GOT3 (cell line): ENCODE measurements at places on chromosomes 16 and 17.

DNA sequence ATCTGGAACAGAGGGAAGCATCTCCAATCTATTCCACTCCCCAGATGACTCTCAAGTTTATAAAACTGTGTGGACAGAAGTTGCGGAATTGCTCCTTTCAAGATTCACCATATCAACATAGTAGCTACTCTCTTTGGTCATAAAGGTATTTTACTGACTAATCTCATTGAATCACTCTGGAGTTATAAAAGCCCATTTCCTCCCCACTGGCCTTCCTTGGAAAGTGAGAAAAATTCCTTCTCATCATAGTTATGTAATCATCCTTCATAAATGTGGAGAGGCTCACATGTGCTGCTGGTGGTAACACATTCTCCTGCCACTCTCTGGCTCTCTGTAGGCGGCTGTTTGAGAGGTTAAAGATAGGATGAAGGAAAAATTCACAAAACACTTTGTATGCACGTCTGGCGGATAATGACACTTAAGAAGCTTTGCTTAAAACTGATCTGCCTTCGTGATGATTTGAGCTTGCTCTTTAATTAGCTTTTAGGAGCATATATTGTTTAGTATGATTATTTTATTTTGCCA lies 1034.0 kb upstream of the EEF2KMT start:
- no peak for DNase-seq

DNA sequence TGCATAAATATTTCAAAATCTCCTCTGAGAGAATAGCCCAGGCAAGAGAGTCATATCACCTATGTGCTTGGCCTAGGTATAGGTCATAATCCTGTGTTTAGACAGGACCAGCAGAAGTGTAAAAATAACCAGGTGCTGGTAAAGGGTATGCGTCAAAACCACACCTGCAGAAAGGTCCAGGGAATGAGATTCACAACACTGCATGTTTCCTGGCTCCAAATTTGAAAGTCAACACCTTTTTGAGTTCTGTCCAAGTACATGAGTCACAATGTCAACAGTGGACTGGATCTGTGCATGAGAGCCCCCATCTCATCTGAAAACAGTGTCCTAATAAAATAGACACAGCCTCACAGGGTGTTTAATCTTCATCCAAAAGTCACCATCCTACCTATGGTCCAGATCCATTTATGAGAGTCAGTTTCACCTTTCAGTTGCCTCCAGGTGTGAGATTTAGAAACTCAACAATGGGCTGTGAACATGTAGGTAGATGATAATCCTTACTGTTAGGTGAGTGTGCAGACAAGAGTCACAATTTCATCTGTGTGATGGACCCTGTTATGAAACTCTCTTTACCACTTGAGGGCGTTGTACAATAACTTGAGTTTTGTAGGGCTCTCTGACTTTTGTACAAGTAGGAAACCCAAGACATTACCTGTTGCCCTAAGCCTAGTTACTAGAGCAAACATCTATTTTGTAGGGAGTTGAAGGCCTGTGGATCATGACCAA lies 2100.7 kb downstream of the TP53TG3F start:
- no peak for DNase-seq

DNA sequence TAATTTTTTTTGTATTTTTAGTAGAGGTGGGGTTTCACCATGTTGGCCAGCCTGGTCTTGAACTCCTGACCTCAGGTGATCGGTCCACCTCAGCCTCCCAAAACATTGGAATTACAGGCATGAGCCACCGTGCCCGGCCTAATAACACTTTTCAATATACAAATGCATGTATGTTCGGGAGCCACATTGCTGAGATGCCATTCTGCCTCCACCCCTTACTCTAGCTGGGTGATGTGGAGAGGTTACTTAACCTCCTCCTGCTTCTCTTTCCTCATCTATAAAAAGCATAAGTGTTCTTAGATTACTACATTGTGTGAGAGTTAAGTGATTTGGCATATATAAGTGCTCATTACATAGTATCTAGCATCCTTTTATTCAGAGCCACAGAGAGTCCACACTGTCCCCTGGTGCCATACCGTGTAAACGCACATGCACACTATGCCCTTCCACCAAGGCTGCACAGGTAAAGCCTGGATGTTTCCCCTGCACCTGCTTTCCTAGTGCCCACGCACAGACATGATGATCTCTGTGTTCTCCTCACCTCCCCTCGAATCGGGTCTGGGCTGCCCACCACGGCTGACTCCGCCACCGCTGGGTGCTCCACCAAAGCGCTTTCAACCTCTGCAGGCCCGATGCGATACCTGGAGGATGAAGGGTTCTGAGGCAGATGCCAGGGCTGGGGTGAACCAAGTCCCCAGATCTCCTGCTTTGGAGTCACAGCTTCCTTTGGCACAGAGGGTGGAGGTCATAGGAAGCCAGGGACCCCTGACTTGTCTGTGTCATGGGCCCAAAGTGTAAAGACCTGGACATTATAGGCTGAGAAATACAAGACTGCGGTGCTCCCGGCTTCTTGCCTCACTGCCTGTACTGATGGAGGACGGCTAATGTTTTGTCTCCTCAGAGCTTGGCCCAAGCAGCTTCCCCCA lies 49.0 kb upstream of the ACSM2B start:
- no peak for DNase-seq

DNA sequence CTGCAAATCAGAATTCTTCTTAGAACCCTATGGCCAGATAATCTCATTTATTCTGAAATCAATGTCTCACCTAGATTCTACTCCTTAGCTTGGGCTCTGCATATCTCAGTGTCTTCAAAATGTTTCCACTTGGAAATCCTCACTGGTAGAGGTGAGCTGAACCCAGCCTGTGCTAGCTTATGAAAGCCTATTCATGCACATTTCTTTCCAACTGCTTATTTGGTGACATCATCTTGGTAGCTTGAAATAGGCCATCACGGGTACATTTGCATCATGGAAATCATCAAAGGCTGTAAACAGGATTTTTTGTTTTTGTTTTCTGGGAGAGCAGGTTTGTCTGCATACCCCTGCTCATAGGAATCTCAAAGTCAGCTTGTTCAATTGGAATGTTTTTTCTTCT lies 130.8 kb downstream of the KCNJ18 start:
- no peak for DNase-seq

DNA sequence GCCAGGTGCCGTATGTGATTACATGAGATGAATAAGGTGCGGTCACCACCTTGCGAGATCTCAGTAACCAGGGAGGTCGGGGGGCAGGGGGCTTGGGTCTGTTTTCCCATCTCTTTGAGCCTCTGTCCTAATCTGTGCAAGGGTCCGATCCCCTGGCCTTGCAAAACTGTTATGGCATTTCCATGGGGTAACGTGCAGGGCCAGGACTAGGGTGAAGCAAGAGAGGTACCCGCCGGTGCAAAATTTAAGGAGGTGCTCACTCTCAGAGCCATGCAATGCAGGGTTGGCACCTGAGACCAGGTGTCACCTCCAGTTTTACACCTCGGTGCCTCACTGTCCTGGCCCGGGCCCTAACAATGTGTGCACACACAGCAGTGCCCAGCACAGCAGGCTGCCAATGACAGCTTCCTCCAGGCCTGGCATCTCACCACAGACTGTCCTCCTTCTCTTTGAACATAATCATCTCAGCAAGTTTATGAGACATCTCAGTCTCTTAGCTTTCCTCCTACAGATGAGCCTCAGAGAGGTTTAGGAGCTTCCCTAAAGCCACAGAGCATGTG lies 43.6 kb downstream of the C16orf95 start:
- no peak for DNase-seq
